ENCODE measurements at places on chromosomes 16 and 17.

GRCh38 chr17:67211742-67212141 is 33.3 kb downstream of the HELZ start:
- DNase-seq = no peak

DNA sequence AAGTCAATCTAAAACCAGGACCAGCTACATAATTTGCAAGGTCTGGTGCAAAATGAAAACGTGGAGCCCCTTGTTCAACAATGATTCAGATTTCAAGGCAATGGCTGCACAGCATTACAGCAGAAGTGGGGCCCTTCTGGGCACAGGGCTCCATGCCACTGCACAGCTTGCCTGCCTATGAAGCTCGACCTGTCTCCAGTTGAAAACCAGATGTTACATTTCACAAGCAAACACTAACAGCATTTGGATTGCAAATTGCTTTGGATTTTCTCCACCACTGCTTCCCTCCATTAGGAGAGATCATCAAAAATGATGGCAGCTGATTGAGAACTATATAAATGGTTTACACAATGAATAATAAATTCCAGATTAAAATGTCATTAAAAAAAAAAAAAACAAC is 551.4 kb upstream of the ZFHX3 start:
- no peak for DNase-seq

DNA sequence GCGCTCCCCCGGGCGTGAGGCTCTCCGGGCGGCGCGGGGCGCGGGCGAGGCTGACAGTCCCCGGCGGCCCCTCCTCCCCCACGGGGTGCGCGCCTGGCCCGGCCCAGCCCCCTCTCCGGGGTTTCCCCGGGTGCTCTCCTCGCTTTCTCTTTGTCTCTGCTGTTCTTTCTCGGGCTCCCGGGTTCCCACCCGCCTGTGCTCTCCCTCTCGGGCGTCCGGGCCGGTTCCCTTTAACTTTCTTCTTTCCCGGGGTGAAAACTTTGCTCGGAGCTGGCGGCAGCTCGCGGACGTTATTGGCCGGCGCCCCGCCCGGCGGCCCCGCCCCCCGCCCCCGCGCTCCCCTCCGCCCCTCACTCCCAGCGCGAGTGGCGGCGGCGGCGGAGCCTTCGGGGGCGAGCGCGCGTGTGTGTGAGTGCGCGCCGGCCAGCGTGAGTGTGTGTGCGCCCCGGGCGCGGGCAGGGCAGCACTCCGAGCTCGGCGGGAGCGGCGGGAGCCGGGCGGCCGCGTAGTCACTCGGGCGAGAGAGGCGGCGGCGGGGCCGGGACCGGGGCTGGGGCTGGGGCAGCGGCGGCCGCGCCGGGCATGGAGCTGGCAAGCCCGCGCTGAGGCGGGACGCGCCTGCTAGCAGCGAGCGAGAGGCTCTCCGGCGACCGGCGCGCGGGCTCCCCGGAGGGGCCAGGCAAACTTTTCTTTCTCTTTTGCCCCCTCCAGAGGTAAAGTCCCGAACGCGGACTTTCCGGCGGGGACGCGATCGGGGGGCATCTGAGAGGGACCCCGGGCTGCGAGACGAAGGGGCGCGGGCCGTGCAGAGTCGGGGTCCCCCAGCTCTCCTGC is at the start of gene NTN1:
TSS of gene NTN1 (plus strand) at position 353 of the 834 bp plus-strand sequence. CDS start 864 bp downstream, outside the sequence.
- peak; percentile 72 for DNase-seq

DNA sequence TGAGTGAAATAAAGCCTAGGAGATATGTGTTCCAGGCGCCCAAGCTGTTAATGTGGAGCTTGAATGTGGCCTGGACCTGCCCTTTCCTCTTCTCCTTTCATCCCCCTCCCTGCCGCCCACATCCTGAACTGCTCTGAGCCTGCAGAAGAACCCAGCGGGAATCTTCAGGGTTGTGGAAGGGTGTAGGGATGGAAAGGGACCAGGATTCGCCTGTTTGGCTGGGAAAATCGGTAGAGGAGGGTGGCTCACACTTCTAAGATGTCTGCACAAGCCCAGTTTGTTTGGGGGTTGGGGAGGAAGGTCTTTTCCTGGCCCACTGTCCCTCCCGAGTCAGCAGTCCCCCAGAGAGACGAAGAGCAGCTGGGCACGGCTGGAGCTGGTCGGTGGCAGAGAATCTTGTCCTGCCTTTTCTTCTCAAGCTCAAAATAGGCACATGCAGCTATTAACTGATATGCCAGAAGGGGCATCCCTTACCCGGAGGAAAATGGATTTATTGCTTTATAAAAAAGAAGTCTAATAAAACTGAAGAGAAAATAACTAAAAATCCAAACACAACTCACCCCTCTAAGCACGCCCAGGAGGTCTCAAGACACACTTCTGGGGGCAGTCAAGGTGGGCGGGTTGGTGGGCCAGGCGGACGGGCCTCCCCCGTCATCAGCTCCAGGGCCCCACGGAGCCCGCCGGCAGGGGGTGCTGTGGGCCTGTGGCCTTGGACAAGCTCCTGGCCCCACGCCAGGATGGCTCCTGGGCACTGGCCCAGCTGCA is 11.5 kb upstream of the PITPNA start:
- DNase-seq = peak; percentile 94

DNA sequence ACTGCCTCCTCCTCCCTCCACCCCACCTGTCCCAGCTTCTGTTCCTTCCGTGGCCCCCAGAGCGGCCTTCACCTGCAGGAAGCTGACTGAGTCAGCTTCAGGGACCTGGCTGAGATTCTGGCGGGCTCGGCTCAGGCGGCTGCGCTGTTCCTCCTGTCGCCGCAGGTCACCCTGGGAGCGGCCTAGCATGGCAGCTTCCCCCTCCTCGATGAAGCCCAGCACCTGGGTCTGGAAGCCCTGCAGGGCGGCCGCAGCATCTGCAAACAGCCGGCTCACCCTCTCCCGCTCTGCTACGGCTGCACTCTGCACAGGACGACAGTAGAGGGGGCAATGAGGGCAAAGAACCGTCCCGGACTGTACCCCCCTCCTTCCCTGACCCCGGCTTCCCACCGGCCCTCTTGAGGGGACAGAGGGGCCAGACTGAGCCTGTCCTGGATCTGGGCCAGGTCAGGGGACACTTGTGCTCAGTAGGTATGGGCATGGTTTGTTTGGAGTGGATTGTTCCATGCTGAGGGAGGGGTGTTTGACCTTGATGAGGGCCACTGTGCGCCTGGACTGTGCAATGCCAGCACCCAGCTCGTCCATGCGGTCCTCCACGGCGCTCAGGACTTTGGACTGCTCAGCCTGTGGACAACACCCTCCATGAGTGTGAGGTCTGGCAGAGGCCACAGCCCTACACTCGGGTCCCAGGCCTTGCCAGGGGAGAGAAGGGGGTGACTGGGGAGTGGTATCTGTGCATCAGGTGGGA is 2.0 kb downstream of the TRIM47 start:
- DNase-seq = peak; percentile 77

DNA sequence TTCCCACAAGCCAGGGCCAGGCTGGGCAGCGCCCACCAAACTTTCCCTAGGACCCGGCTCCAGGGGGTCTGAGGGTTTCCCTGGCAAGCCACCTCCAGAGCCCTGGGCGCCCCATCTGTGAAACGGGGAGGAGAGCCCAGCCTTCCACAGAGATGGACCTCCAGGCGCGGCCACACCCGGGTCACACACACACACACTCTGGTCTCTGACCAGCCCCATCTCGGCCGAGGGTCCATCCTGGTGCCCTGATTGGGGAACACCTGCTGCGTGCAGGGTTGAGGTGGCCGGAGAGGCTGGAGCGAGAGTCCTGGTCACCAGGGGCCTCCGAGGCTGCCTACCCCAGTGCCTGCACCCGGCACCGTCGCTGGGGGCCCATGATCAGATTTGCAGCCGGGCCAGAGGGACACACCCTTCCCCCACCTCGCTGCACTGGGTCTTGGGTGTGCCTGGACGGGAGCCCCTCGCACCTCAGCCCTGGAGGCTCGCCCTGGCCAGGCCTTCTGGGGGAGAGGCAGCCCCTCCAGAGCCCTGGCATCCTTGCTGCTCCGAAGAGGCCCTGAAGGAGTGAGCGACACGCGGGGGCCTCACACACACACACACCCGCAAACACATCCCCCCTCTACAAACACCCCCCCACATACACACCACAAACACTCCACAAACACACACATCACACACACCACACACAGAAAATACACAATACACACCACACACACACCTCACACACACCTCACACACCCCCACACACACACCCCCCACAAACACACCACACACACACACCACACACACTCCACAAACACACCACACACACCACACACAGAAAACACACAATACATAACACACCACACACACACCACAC is 29.7 kb downstream of the SLC25A10 start:
- peak; percentile 62 for DNase-seq

- no peak for DNase-seq
Measured at GRCh38 chr16:84919269-84919668, 92.1 kb downstream of the ZDHHC7 start.

DNA sequence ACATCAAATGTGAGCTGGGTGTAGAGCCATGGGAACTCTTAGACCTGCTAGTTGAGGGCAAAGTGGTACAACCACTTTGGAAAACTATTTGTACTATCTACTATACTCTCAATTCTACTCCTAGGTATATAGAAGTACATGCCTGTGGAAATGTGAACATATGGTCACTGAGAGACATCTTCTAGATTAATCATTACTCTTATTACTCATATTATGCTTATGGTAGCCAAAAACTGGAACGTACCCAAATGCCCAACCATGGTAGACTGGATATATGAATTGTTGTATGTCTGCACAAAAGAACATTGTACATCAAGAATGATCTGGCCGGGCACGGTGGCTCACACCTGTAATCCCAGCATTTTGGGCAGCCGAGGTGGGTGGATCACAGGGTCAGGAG is 2.7 kb downstream of the WDR45B start:
- DNase-seq = no peak

GRCh38 chr17:4444782-4445473 is 11.2 kb downstream of the SPNS3 start:
- DNase-seq = peak; percentile 81

GRCh38 chr17:10357768-10358167 is 15.0 kb downstream of the MYH13 start:
- no peak for DNase-seq

DNA sequence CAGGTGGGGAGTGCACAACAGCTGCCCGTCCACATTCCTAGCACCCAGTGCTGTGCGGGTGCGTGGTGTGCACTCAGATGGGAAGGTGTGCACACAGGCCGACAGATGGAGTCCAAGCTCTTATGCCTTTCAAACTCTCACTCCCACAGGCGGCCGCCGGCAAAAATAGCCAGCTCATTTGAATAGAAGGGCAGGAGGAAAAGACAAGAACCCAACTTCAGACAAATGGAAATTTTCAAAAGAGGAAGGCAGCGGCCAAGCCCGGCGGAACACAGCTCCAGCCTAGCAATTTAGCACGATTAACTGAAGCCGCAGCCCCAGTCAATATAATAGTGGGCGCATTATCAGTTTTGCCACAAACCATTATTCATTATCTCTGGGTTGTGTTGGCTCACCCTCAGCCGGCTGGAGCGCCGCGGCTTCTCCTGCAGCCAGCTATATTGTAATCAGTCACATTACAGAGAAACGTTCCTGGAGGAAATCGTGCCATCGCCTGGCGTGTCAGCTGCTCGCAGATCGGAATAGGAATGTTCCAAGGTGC is 103.9 kb upstream of the SEC14L1 start:
- no peak for DNase-seq

Measured in upper lobe of right lung (tissue), 1 donor.